ENCODE measurements at places on chromosomes 6 and 20.

GRCh38 chr6:1798303-1798964 is 188.7 kb downstream of the FOXC1 start:
- no peak for DNase-seq

DNA sequence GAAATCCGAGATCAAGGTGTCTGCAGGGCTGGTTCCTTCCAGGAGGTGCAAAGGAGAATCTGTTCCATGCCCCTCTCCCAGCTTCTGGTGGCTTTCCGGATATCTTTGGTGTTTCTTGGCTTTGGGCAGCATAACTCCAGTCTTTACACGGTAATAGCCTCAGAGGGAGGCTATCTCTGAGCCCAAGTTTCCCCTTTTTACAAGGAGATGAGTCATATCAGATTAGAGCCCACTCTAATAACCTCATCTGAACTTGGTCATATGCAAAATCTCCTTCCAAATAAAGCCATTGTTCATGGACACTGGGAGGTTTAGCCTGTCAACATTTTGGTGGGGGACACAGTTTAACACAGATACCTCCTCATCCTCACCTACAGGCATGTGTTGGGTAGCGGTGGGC is 213.7 kb downstream of the ATXN1 start:
- no peak for DNase-seq

GRCh38 chr20:59809630-59810448 is 123.6 kb downstream of the SYCP2 start:
- no peak for DNase-seq

DNA sequence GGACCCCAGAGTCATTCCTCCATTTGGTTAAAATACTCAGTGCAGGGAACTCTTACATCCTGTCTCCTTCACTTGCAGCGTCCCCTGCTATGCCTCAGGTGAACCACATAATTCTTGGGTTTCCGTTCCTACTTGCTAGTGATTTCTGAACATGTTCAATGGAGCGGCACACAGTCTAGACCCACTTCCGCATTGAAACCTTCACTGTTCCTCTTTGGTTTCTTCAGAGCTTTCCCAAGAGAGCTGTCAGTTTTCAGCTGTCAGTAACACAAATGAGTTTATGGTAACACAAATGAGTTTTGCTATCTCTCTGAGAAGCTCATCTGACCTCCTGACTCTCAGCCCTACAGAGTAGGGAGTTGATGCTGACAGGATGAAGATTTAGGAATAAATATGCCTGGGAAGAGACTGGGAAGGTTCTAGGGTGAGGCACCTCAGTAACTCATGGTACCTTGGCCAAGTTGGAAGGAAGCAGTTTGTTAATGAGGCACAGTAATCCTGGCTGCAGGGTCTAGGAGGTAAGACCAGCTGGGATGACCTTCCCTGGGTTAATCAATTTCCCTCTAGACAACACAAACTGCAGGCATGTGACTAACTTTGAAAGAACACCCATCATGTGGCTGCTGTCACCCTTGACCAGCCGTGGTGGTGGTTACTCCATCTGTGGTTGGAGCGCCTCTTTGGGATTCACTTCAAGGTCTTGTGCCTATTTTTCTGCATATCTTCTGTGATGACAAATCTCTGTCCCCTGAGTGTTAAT is 5.4 kb downstream of the SYS1 start:
- DNase-seq: no peak

GRCh38 chr6:114080891-114081510 is 110.1 kb upstream of the HDAC2 start:
- no peak for DNase-seq

- DNase-seq: no peak
These were observed 144.3 kb downstream of the F13A1 start for GRCh38 chr6:6176127-6176526.

DNA sequence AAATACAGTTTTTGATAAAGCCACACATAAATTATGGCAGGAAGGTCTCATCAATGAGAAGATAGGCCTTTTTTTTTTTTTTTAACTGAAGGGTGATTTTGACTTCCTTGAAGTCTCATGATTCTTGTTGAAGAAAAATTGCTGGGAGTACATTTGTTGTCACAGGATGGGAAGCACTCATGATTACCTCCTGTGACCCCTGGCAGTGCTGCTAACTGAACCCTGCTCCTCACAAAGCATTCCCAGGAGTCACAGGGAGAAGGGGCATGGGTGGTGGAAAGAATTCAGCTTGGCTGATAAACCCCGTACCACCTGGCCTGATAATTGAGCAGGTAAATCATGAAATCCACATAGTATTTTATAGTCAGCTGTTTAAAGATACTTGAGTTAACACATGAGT is 86.9 kb downstream of the CD109 start:
- no peak for DNase-seq

DNA sequence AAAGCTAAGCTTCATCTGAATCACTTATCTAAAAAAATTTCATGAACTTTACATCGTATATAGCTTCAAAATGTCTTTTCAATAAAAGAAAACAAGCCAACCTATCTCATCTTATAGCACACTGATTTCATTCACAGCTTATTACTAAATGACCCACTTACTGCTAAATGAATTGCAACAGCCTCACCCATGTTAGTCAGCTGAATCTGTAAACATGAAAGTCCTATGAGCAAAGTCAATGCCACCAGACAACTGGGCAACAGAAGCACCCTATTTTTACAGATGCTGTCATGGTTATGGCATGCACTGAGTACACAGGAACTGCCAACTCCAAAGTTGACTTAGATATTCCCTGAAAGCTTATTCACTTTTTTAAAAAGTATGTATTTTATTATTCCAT is 41.2 kb upstream of the DST start:
- DNase-seq: no peak

- DNase-seq: no peak
These were observed 208.6 kb downstream of the UST start for GRCh38 chr6:148955441-148955840.

DNA sequence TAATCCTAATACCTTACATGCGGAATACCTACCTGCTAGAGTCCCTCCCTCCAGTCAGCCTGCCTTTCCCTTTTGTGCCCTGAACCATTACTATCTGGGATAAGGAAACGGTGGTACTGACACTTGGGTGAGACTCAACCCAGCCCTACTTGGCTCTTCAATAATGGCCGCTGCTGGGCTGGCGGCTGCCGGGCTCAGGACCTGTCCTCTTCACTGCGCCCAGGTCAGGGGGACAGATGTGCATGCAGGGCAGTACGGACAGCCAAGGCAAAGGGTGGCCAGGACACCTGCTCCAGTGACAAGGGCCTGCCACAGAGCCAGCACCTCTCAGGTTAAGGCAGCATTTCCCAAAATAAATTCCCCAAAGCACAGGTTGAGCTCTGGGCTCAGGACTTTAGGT is 29.9 kb downstream of the UBE2V1 start:
- DNase-seq: no peak

- no peak for DNase-seq
These were observed 9.1 kb upstream of the PBOV1 start for GRCh38 chr6:138227316-138227781.

GRCh38 chr6:12228447-12229146 is 61.6 kb upstream of the EDN1 start:
- no peak for DNase-seq

- no peak for DNase-seq
These were observed 70.8 kb upstream of the IPCEF1 start for GRCh38 chr6:154427446-154427845.

DNA sequence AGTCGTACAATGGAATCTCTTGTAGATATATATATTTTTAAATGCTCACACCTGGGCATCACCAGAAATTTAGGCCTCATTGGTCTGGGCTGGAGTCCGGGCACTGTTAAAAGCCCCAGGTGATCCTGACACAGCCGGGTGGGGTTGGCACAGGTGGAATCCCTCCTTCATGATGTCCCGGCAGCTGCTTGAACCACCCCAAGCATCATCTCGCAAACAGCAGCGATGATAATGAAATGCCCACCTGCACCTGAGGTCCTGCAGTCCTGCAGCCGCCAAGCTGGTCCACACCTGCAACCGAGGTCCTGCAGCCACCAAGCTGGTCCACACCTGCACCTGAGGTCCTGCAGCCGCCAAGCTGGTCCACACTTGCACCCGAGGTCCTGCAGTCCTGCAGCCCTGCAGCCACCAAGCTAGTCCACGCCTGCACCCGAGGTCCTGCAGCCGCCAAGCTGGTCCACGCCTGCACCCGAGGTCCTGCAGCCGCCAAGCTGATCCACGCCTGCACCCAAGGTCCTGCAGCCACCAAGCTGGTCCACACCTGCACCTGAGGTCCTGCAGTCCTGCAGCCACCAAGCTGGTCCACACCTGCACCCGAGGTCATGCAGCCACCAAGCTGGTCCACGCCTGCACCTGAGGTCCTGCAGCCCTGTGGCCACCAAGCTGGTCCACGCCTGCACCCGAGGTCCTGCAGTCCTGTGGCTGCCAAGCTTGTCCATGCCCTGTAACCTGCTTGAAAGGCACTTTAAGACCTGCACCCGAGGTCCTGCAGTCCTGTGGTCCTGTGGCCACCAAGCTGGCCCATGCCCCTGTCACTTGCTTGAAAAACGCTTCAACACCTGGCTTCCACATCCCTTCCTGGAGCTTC is 261.2 kb downstream of the DLL1 start:
- no peak for DNase-seq

DNA sequence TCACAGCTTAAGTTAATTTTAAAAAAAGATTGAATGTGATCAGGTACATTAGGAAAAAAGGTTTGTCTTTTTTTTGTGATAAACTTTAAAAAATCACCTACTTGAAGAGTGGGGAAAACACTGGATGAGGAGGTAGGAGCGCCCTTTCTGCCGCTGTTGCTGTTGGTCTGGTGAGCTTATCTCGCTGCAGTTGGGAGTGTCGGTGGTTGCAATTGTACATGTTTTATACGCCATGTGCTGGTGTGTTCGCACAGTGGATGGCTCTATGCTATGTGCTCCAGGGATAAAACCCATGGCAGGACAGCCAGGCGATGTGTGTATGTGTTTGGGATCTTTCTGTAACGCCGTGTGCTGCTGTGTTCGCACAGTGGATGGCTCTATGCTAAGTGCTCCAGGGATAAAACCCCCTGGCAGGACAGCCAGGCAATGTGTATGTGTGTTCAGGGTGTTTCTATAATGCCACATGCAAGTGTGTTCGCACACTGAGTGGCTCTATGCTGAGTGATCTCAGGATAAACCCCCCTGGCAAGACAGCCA is 1.7 kb downstream of the SLC22A3 start:
- DNase-seq: no peak

DNA sequence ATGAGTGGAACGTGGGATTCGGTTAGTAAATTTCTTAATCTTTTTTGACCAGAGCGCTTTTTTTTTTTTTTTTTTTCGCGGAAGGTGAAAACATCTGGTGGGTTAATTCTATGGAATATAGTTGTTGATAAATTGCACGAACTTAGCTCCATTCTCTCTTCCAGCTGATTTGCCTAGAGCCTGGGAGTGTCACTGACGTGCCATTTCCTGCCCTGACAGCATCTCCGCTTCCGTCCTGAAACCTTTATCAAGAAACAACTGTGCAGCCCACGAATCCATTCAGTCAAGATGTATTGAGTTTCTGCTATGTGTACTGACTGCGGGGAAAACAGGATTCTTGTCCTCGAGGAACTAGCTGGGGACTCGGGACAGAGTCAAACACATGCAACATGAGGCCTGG is 59.5 kb upstream of the TGM3 start:
- no peak for DNase-seq

DNA sequence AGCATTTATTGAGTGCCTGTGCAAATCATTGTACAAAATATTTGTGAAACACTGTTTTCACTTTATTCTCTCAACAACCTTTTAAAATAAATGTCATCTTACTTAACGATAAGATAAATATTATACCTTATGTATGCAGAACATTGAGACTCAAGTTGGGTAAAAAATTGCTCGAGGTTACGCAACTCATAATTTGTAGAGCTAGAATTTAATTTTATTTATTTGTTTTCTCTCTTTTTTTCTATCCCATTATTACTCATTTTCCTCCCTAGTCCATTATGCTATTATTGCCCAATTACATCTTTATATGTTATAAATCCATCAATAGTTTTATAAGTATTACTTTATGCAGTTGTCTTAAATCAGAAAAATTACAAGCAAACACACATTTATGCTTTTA is 77.4 kb upstream of the ELOVL5 start:
- DNase-seq: no peak

- DNase-seq: no peak
These were observed 43.1 kb downstream of the UST start for GRCh38 chr6:148789948-148790347.

- DNase-seq: no peak
These were observed 335.7 kb downstream of the NRN1 start for GRCh38 chr6:5670811-5671561.

DNA sequence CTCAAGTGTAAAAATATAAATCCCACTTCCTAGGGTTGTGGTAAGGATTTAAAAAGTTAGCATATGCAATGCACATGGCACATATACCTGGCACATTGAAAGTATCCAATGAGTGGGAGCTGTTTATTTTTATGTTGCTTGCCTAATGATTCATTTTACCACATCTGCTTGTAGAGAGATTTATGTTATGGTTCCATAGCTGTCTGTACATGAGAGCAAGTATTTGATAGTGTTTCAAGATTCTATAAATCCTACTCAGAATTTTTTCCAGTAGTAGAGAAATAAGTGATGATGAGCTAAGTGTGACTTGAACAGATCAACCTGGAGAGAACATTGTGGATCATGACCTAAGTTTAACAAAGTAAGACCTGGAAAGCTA is 125.3 kb upstream of the SPTLC3 start:
- no peak for DNase-seq

- DNase-seq: no peak
These were observed 149.7 kb downstream of the PRL start for GRCh38 chr6:22146931-22147701.

- no peak for DNase-seq
These were observed 987.0 kb upstream of the MAP3K7 start for GRCh38 chr6:91573826-91574416.

DNA sequence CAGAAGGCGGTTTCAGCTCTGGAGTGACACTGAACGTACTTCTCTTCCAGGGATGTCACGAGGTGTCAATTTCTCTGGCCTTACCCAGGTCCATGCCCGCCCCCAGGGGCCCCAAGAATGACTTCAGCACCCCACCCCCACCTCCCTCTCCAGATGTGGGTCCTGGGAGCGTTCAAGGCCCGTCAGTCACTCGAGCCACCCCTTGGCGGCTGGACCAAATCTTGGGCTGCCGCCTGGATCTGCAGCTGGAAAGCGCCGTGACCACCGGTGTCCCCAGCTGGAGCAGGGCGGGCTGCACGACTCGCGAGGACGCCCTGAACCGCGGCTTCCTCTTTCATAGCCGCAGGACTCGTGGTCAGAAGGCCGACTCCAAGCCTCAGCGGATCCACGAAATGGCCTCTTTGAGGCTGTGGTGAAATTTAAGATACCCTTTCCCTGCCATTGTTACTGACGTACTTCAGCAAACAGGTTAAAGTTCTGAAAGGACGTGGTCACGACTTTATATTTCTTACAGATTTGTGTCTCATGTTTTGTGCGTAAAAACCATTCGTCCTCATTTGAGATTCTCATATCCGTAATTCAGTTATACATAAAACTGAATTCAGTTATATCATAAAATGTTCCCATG is 29.3 kb downstream of the TRIM38 start:
- peak; percentile 74 for DNase-seq

GRCh38 chr20:22795871-22796270 is 211.5 kb upstream of the FOXA2 start:
- no peak for DNase-seq

DNA sequence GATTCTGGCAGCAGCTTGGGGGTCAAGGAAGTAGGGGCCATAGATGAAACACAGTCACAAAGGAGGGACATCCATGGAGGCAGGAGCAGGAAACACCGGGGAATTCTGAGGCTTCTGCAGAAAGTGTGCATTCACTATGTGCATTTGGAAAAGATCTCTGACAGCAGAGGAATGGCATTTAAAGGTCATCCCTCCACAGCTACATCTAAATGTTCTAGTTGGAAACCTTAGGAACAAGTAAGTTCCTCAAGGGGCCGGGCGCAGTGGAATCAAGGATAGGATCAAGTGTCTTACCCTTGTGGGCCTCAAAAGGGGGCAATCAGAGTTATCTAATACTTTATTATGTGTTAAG is 8.8 kb downstream of the C6orf136 start:
- DNase-seq: no peak
